ENCODE measurements at places on chromosomes 5 and 9.

- DNase-seq = no peak
Measured at GRCh38 chr9:127732444-127732843, 2.6 kb downstream of the TOR2A start.

DNA sequence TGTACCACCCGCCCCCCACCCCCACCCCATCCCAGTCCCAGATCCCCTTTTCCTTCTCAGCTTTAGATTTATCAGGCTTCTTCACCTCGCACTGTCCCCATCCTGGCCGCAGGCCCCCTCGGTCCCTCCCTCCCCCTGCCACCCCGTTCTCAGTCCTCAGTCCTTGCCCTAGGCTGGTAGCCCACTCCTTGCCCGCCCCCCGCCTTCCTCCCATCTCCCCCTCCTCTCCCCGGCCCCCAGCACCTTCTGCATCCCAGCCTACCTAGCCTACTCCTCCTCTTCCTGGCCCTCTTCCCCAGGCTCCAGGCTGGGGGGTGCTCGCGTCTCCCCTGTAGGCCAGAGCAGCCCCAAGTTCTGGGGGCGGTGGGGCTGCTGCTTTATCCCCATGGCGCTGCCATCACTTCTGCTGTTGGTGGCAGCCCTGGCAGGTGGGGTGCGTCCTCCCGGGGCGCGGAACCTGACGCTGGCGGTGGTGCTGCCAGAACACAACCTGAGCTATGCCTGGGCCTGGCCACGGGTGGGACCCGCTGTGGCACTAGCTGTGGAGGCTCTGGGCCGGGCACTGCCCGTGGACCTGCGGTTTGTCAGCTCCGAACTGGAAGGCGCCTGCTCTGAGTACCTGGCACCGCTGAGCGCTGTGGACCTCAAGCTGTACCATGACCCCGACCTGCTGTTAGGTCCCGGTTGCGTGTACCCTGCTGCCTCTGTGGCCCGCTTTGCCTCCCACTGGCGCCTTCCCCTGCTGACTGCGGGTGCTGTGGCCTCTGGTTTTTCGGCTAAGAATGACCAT is 828 bp downstream of the NPR2 start:
- no peak for DNase-seq

GRCh38 chr9:137294681-137295237 is 7.3 kb downstream of the NRARP start:
- no peak for DNase-seq

- DNase-seq = no peak
Measured at GRCh38 chr9:124855566-124855943, 2.3 kb downstream of the WDR38 start.

- no peak for DNase-seq
Measured at GRCh38 chr9:93942161-93942560, 13.0 kb downstream of the BARX1 start.

DNA sequence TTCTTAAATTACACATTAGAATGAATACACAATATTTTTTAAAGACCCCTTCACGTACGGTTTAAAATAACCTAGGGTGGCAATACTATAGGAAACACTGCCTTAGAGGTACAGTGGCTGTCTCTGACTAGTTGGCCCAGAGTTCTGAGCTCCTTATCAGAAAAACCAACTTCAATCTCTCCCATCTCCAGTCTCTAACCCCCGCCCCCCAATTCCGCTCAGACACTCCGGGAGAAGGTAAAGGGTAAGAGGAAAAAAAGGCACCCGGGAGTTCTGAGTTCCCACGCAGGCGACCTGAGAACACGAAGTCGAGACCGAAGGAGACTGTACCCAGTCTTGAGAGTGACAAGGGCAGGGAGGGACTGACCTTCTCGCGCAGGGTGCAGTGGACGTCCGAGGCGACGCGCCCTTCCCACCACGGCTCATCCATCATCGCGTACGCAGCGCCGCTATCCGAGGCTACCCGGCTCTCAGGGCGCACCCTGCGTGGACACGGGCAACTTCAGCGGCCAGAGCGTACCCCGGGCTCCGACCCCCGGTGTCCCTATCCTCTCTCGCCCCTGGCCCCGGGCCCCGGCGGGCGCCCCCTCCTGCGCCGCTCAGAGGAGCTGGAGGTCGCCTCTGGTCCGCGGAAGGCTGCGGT is 752 bp downstream of the CCNJL start:
- DNase-seq = no peak

DNA sequence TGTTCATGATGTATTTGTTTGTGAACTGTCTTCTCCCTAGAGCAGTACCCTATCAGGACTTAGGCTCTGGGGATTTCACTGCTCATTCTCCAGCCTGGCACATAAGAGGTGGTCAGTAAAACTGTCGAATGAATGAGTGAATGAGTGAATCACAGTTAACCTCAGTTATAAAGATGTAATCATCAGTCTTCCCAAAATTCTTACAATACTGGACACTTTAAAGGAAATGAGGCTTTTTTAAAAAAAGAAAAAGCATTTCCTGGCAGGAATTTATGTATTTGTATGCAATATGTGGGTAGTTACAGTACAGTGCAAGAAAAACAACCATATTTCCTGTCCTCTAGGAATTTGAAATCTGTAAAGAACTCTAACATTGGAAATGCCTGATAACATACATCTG is 59.6 kb downstream of the RAI14 start:
- DNase-seq = no peak

GRCh38 chr9:12777121-12778022 is 2.6 kb downstream of the LURAP1L start:
- DNase-seq = no peak

GRCh38 chr5:149437391-149438040 is 58.4 kb upstream of the IL17B start:
- no peak for DNase-seq

GRCh38 chr5:91224969-91225368 is 158.1 kb downstream of the ARRDC3 start:
- DNase-seq = no peak

DNA sequence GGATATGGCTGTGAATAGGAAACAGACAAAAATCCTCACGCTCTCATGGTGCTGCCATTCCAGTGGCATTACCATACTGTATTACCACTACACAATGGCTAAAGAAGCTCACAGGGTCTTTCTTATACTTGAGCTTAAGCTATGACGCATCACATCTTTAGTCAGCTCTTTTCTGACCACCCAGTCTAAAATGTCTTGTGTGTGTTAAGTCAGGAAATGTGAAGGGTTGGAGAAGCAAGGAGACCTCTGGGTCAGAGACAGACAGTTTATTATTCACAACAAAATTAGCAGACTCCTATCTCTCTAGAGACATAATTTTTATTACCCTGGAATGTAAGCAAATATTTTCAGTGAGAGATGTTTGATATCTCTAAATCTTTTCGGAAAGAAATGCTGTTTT is 1583.2 kb upstream of the WWC1 start:
- DNase-seq = no peak

GRCh38 chr5:73303148-73304079 is 130.4 kb downstream of the TMEM174 start:
- no peak for DNase-seq

GRCh38 chr5:59361454-59361853 is 532.1 kb downstream of the PDE4D start:
- DNase-seq = no peak

- DNase-seq = peak; percentile 44
Measured at GRCh38 chr5:80754900-80755299, 100.1 kb upstream of the DHFR start.

GRCh38 chr9:124390794-124391658 is 24.2 kb downstream of the PSMB7 start:
- no peak for DNase-seq

GRCh38 chr5:125049721-125050702 is 303.6 kb upstream of the ZNF608 start:
- DNase-seq = no peak

DNA sequence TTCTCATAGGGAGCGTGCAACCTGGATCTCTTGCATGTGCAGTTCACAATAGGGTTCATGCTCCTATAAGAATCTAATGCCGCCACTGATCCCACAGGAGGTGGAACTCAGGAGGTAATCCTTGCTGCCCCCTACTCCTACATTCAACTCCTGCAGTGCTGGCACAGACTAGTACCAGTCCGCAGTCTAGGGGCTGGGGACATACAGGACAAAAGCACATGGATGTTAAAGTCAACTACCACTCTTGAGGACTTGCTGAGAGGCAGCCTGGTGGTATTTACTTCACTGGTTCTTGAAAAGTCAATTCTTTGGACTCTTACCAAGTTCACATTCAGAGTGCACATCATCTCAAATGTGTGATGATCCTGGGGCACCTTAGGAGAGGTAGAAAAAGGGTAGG is 33.0 kb downstream of the MTMR12 start:
- DNase-seq = no peak

DNA sequence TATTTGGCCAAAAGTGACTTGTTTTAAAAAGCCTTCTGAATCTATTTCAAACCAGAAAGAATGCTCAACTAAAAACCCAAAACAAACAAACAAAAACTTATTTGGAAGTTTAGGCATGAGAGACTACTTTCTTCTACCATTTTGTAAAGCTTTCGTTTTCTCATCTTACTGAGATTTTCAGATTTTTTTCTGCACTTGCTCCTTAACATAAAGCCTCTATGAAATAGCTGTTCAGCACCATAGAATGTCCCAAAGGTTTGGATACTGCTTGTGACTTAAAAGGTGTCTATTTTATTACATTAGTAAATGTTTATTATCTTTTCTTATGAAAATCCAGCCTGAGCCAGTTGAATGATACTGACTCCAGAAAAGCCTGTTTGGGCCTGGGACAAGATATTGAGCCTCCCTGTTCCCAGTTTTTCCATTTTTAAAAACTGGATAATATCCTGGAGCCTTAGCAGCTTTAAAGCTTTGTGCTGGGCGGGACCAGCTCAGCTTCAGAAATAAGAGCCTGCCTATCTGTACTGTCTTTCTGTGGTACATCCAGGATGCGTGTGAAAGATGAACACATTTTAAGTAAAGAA is 292.6 kb downstream of the ZSWIM6 start:
- DNase-seq = no peak

GRCh38 chr9:104993291-104993963 is 65.5 kb upstream of the ABCA1 start:
- DNase-seq = no peak

DNA sequence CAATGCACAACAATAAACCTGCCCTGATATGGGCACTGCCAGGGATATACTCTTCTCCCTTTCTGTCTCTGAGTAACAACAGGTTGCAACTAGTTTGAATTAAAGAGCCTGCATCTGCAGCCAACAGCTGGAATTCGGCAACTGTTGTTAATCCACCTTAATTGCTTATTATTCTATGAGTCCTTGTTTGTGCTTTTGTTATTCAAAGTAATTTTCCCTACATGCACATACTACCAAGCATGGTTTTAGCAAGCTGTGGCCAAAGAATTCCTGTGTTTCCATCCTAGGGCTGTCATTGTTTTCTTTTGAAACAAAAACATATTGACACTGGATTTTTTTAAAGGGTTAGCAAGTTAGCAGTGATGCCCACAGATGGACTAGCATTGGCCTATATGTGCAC is 171.5 kb downstream of the EFNA5 start:
- no peak for DNase-seq
